ENCODE measurements at places on chromosomes 2 and 18. TPM values are rescaled to one million over a fixed set of nuclear protein-coding genes. Genes with fewer than 3 reads are reported as not detected.
A peak's percentile ranks its signal among the peaks of the same experiment; 100 is the strongest.

- DNase-seq = no peak
Observed at GRCh38 chr18:13236411-13236810, 17.9 kb downstream of the LDLRAD4 start.

Gene FAM237A
- total RNA-seq = not detected

DNA sequence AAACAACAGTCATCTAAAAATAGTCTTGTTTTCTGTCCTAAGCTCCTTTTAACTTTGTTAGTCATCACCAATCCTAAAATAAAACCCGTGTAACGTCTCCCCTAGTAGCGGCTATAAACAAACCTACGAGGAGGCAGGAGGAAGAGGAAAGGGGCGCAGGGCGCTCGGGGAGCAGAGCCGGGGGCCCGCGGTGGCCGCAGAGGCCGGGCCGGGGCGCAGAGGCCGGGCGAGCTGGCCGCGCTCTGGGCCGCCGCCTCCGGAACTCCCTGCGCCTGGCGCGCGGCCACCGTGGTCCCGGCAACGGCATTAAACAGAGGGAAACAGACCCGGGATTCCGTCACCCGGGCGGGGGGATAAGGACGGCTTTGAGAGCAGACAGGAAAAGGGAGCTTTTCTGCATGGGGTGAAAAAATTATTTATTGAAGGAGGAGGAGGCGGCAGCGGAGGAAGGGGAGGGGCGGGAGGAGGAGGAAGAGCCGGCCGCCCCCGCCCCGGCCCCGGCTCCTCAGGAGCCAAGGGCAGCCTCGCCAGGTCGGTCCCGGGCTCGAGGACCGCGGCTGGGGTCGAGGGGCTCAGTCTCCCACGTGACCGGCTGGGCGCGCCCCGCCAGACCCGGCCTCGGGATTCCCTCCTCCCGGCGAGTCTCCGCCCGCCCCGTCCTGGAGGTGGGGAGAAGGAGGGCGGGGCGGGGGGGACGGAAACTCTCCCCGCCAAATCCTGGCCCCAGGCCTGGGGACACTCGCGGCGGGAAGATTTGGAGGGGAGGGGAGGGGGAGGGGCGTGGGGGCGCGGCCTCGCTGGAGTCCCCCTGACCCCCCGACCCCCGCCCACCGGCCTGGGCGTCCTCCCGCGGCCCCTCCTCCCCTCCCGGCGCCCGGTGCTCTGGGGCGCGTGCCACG, 1.8 kb upstream of the NFATC1 start:
- peak; percentile 73 for DNase-seq

DNA sequence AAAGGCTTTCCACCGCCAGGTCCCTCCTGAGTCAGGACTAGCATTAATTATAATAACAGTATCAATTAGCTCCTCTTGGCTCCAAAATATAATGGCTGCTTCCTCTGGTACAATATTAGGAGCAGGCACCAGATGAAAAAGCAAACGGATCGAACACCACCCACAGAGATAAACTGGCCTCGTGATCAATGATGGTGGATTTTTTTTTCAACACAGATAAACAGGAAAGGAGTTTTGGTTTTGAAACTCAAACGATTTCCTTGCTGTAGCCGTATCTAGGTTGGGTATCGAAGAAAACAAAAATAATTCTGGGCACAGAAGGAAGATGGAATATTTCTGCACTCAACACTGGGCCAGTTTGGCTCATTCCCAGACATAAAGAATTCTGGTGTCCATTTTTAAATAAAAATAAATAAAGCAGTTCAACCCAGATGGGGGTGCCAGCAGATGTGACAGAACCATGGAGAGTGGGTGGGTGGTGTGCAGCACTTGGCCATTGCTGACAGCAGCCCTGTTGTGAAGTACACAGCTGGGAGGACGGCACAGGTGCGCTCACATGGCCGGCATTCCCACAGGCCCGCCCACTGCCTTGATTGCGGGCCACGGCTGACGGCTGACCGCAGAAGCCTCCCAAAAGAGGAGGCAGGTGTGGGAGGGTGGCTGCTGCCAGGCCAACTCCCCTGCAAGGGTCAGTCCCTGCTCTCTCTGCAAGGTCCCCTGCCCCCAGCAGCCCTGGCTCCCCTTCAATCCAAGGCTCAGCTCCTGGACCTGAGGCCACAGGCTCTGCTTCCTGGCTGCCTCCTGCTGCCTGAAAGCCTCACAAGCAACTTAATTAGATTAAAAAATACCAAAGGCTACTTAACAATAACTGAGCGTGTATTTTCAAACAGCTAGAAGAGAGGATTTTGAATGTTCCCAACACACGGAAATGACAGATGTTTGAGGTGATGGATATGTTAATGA, 351.9 kb upstream of the ID2 start:
- DNase-seq = no peak

Gene CD226
- total RNA-seq = 19.4 TPM

GRCh38 chr18:55743133-55743532, 155.1 kb upstream of the TCF4 start:
- no peak for DNase-seq

GRCh38 chr2:229634601-229635370, 79.6 kb downstream of the DNER start:
- no peak for DNase-seq

GRCh38 chr2:207256476-207257207, 90.9 kb upstream of the KLF7 start:
- DNase-seq = no peak

DNA sequence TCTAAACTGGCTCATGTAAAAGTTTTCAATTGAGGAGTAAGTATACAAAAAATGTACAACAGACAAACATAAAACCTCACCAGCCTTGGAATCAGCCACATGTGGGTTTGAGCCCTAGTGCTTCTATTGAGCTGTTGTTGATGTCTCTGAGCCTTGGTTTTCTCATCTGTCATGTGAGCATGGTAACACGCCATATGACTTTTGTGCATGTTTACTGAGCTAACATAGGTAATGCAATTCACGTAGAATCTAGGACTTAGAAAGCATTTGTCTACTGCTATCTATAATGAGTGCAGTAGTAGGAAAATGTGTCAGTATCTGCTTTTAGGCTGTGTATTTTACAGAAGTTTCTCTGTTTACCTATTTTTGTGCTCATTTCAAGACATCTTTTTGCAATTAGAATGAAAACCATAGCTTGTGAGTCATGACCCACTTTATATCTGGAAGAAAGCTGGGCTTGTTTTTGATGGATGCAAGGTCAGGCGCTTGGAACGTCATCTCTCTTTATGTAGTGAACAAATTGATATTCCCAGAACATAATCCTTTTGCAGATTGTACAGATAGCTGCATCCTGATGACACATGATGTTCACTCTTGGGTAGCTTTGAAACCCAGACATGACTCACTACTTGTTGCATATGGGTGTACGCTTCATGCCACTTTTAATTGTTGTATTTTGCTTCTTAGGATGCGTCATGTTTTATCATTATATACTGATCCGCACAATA, 94.3 kb downstream of the RNF144A start:
- DNase-seq = no peak

Gene LDLRAD4
- total RNA-seq = 19.4 TPM

Gene ANKRD29
- not detected for total RNA-seq

Gene DUSP11
- total RNA-seq = 22.7 TPM

Gene SRBD1
- 22.6 TPM for total RNA-seq

GRCh38 chr2:38065502-38066135, 10.3 kb downstream of the CYP1B1 start:
- DNase-seq = no peak

- DNase-seq = no peak
Observed at GRCh38 chr2:116061023-116061422, 1618.6 kb downstream of the DPP10 start.

- no peak for DNase-seq
Observed at GRCh38 chr18:13461469-13461868, 242.9 kb downstream of the LDLRAD4 start.

Data from activated naive CD4-positive, alpha-beta T cell treated with anti-CD3 and anti-CD28 coated beads for 36 hours (primary cell).